Stimulated activated CD4-positive, alpha-beta T cell treated with anti-CD3 and anti-CD28 coated beads, Interleukin-15, amount 100 ng/mL, for 1 hour (primary cell): ENCODE measurements at places on chromosomes 11 and 22.

- DNase-seq, result no peak
Measured at GRCh38 chr11:115918576-115918975, 414.4 kb upstream of the CADM1 start.

DNA sequence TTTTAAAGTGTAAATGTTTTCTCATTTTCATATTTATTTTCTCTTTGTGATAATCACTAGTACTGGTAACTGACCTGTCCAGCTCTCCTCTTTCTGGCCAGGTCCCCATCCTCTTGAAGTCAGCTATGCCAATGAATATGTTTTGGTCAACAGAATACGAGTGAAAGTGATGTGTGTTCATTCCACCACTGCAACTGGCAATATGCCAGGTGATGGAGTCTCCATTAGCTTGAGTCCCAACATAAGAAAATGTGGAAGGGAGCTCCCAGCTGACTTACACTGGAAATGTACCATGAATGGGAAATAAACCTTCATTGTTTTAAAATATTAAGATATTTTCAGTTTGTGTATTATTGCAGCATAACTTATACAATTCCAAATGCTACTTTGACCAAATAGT is 75.8 kb downstream of the CCDC34 start:
- no peak for DNase-seq

- no peak for DNase-seq
Measured at GRCh38 chr11:1303126-1303821, 6.2 kb downstream of the TOLLIP start.

DNA sequence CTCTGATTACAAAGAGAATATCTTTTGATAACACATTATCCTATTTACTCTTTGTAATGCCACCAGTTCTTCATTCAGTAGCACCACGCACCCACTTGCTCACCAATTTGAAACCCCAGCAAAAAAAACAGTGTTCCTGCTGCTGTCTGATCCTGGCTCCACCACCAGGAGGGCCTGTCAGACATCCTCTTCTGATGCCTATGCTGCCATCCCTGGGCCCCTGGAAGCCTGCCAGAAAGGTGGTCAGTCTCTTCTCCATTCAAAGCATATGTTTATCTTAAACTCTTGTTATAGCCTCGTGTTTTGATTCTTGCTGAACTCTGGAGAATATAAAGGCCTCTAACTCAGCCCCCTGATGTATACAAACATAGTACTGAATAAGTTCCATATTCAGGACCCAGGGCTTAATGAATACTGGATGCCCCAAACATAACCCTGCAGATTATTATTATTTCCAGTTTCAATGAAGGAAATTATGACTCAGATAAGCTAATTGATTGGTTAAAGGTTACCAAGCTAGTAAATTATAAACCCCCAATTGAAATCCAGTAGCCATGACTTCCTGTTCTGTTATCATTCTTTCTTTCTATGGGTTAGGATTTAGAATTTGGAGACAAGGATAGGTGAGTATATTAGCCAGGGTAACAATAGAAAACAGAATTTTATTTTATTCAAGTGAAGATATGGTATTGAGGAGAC is 116.7 kb downstream of the NTM start:
- DNase-seq, result no peak

- DNase-seq, result no peak
Measured at GRCh38 chr22:30232716-30233218, 13.8 kb downstream of the LIF start.

DNA sequence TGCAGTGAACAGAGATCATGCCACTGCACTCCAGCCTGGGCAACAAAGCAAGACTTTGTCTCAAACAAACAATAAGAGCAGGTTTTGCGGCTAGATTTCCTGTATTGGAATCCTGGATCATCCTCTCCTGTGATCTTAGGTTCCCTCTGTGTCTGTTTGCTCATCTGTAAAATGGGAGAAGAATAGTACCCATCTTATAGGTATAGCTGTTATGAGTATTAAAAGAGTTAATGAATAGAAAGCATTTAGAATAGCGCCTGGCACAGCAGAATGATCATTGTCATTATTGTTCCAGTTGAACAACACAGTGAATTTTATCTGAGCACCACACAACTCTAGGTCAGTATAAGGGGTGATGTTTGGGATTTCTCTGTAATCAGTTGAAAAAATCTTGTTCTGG is 10.8 kb downstream of the MARK2 start:
- DNase-seq, result no peak

DNA sequence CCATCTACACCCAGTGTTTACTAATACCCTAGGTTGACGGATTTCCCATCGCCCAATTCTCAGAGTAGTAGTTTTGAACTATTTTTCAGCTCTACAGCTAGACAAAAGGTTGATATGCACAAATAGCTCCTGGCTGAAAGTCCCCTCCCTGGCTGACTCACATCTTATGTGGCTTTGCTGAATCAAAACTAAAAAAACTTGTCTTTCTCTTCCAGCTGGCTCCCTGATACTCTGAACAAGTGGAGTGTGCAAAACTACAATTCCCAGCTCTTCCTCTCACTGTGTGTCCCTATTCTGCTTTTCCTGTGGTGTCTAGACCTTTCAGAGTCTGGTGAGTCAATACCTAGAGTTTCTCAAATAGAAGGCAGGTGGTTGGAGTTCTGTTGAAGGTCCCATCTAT is 12.7 kb upstream of the LARGE1 start:
- DNase-seq, result no peak

DNA sequence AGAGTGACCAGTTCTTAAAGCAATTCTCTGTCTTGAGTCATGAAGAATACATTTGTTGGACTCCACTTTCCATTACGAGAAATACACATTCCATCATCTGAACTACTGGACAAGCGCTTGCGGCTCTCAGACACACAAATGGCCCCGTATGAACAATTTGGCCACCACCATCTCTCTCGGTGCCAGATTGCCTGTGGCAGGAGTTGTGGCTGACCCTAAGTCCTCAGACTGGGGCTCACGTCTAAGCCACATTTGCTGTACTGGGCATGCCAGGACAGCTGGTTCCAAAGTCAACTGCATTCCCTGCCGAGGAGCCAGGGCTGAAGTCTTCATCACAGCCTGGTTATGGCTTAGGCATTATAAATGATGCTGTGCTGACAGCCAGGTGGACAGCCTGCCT is 227.5 kb downstream of the MIAT start:
- DNase-seq, result no peak

DNA sequence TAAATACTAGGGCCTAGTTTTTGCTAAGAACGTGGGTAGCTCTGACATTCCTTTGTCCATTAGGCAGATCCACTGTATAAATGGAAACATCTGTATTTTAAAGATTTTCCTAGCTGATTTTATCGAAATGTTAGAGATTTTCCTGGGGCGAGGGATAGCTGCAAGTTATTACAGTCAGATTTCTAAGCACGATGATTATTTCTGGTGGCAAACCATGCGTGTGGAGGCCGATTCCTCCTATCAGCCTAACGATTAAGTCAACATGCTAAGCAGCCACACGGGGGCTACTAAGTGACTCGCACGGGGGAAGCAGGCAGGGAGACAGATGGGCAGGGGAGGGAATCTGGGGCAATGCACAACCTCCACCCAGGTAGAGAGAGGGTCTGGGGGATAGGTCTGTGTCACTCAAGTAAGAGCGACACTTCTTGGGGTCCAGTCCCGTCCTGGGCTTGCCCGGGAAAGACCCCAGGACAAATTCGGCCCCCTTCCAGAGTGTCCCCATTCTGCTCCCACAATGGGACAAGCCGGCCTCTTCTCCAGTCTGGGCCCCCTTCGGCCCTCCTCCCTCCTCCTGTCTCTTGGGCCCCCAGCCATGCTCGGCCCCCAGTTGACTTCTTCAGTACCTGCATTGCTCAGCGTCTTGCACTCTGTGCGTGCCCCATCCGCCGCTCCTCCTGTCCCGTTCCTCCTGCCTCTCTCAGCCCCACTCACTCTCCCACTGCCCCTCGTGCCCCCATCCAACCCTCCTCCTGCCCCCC is 571 bp downstream of the C11orf24 start:
- DNase-seq, result no peak

- no peak for DNase-seq
Measured at GRCh38 chr11:97990162-97990920, 1030.4 kb upstream of the CNTN5 start.

GRCh38 chr22:21712751-21713427 is 22.7 kb downstream of the YPEL1 start:
- peak; percentile 32 for DNase-seq

DNA sequence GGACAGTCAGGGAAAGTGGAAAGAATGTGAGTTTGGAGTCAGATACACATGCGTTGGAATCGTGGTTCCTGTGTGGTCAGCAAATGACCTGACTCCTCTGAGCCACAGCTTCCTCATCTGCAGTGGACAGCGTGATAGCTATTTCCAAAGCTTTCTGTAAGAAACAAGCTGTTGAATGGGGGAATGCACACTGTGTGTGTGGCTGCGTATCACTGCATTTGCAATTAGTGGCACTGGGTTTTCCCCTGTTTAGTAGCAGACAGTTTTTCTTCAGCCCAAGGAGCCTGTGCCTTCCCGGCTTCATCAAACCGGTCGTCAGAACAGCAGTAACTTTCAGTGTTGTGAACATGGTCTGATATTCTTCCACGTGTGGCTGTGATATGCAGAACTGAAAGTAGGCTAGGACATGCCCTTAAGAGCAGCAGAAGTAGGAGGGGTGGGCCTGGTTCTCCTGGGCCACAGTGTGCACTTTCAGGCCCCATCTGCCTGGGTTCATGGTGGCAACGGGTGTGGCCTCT is 121.5 kb downstream of the RRAS2 start:
- no peak for DNase-seq

- DNase-seq, result no peak
Measured at GRCh38 chr11:69636512-69637197, 4.3 kb upstream of the CCND1 start.

GRCh38 chr11:68074584-68075352 is 35.9 kb downstream of the TCIRG1 start:
- DNase-seq, result no peak

GRCh38 chr11:95070471-95070870 is 3.8 kb downstream of the SRSF8 start:
- DNase-seq, result no peak

DNA sequence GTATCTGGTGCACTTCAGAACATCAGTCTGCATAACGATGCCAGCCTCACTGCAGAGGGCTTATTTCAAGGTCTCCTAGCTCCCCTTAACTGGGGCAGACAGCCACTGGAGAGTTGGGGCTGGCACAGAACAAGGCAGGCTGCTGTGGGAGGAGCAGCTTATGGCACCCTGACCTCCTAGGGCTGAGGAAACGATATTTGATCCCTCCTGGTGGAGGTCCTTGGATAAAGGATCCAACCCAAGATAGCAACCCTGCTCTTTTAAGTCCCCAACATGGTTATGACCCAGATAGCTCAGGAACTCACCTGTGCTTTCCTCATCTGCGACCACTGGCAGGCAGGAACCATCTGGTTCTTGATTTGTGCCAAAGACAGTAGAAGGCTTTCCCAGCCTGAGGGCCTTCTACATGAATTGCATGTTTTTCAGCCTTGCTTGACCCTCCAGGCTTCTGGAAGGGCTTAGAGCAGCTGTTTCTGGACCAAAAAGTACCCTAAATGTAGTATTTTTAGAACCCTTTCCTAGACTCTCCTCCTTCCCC is 2.8 kb downstream of the TMEM109 start:
- DNase-seq, result no peak

DNA sequence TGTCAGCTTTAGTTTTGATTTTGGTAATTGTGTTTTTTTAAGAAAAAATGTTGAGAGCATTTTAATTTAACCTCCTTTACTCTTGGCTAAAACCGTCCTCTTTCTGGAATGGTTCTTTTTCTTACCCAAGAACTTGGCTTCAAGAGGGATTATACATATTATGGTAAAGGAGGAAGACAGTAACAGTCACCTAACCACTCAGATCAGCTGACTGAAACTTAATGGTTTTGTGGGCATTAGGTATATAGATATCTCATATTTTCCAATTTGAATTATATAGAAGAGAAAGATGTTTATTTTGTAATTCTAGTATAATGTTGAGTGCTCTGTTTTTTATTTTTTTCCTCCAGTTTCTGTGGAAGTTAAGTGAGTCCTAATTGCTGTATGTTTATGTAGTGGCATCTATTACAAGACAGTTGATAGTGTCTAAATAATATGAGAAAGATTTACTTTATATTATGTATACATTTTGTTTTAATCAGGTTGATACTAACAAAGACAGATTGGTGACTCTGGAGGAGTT is 36.6 kb upstream of the NCR3LG1 start:
- no peak for DNase-seq

- no peak for DNase-seq
Measured at GRCh38 chr11:85740481-85741400, 54.7 kb upstream of the CCDC89 start.

DNA sequence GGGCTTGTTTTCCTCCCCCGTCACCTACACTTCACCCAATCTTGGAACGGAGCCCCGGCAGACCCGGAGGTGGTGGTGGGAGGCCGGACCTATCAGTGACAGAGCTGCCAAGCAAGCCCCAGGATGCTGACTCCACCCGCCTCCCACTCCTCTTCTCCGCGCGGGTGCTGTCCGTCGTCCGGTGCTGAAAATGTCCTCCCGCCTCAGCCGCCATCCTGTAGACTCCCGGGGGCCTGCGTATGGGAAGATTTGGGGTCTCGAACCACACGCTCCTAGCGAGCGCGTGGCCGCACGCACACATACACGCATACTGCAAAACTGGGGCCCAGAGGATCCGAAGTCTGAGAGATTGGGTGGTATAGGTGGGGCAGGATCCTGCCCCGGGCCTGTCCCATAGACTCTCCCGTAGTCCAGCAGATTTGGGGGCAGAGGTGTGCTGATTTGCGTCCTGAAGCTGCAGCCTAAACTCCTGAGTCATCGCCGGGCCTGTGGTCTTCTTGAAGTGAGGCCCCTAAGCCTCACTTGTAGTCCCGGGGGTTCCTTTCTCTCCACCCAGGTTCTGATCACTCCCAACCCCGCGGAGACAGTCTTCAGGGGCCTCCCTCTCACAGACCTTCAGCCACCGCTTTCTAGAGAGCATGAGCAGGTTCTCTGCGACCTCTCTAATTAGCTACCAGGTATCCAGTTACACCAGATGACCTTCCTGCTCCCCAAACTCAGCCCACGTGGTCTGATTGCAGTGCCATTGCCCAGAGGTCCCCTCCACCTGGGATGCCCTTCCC is 796 bp upstream of the YIF1A start:
- no peak for DNase-seq

DNA sequence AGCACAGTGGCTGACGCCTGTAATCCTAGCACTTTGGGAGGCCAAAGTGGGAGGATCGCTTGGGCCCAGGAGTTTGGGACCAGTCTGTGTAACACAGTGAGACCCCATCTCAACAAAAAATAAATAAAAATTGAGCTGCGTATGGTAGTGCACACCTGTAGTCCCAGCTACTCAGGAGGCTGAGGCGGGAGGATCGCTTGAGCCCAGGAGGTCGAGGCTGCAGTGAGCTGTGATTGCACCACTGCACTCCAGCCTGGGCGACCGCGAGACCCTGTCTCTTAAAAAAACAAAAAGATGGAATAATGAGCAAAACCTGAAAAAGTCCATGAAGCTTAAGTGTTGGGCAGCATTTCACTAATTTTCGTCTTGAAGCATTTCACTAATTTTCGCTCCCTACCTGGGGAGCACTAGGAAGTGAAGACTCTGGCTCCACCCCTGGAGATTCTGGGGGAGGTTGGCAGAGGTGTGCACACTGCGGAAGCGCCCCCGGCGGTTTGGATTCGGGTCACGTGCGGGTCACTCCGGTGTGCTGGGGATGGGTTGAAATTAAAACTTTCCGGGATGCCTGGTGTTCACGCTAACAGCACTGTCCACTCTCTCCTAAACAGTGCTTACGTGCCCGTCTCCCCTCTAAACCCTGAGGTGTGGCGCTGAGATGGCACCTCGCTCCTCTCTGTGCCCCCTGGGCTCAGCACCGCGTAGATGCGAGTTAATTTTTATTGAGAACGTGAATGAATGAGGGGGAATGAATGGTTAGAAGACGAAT is 906 bp upstream of the NAA40 start:
- DNase-seq, result no peak

GRCh38 chr22:49425356-49425755 is 402.3 kb downstream of the BRD1 start:
- DNase-seq, result no peak
